A549 treated with Mapracorat at 1 μM for 4 hours (cell line): ENCODE measurements at places on chromosomes 16 and 17. TPM values are rescaled to one million over a fixed set of nuclear protein-coding genes. Genes with fewer than 3 reads are reported as not detected.

Gene KRTAP9-2
- total RNA-seq: not detected in 5 replicates

Gene CDRT15L2
- not detected in 5 replicates for total RNA-seq

Gene RBFOX1
- total RNA-seq: not detected in 5 replicates

Gene CSH1
- not detected in 5 replicates for total RNA-seq

Gene TBX21
- total RNA-seq: 0.13 to 0.27 TPM (median 0.15 TPM) in 5 replicates

Gene CCL23
- total RNA-seq: not detected in 5 replicates

Gene FBXW10
- total RNA-seq: 0.61 to 1.7 TPM (median 1.0 TPM) in 5 replicates

Gene RFWD3
- total RNA-seq: 32.6 to 42.5 TPM (median 35.6 TPM) in 5 replicates

Gene SLC16A13
- 7.4 to 9.1 TPM (median 8.8 TPM) in 5 replicates for total RNA-seq

Gene TP53TG3F
- 0.12 to 0.18 TPM (median 0.15 TPM) in 3 of 5 replicates, not detected in the others for total RNA-seq

Gene EFCAB5
- total RNA-seq: 0.15 to 0.34 TPM (median 0.18 TPM) in 4 of 5 replicates, not detected in the other

Gene IST1
- 159 to 183 TPM (median 169 TPM) in 5 replicates for total RNA-seq

Gene NPIPA3
- total RNA-seq: 1.0 to 1.8 TPM (median 1.6 TPM) in 5 replicates

Gene TBC1D26
- not detected in 5 replicates for total RNA-seq

Gene NT5M
- 7.4 to 12.1 TPM (median 10.9 TPM) in 5 replicates for total RNA-seq

Gene CYB5D1
- total RNA-seq: 19.3 to 20.9 TPM (median 19.8 TPM) in 5 replicates

Gene SYCE1L
- total RNA-seq: 3.6 to 12.7 TPM (median 7.9 TPM) in 5 replicates

Gene RHBDL3
- 2.9 to 5.6 TPM (median 4.5 TPM) in 5 replicates for total RNA-seq

Gene TELO2
- total RNA-seq: 21.9 to 44.1 TPM (median 39.5 TPM) in 5 replicates

Gene COX6A2
- not detected in 5 replicates for total RNA-seq

Gene TRPV2
- 0.19 to 0.90 TPM (median 0.41 TPM) in 5 replicates for total RNA-seq

Gene WNT3
- total RNA-seq: 3.6 to 5.1 TPM (median 4.4 TPM) in 5 replicates

Gene SLC13A2
- total RNA-seq: 0.12 to 0.19 TPM (median 0.17 TPM) in 4 of 5 replicates, not detected in the other

Gene PPM1E
- 0.02 to 0.08 TPM (median 0.05 TPM) in 5 replicates for total RNA-seq

Gene KRTAP4-3
- not detected in 5 replicates for total RNA-seq

Gene NPW
- total RNA-seq: 0.52 to 0.94 TPM (median 0.70 TPM) in 5 replicates

Gene TEKT1
- total RNA-seq: 0.04 to 0.23 TPM (median 0.07 TPM) in 4 of 5 replicates, not detected in the other

Gene CD68
- 26.4 to 36.3 TPM (median 34.8 TPM) in 5 replicates for total RNA-seq

Gene HOXB3
- total RNA-seq: 4.2 to 6.1 TPM (median 5.1 TPM) in 5 replicates

Gene SLX4
- total RNA-seq: 3.5 to 5.3 TPM (median 4.7 TPM) in 5 replicates

Gene ABCA3
- total RNA-seq: 14.5 to 21.9 TPM (median 20.1 TPM) in 5 replicates

Gene MT4
- total RNA-seq: not detected in 5 replicates

Gene C16orf46
- 0.45 to 0.95 TPM (median 0.66 TPM) in 5 replicates for total RNA-seq

Gene EPX
- total RNA-seq: not detected in 5 replicates

Gene EVPL
- 15.7 to 21.0 TPM (median 16.7 TPM) in 5 replicates for total RNA-seq

Gene EFCAB13
- total RNA-seq: 1.8 to 3.2 TPM (median 1.9 TPM) in 5 replicates

Gene SLC2A4
- total RNA-seq: 0.28 to 0.57 TPM (median 0.35 TPM) in 5 replicates

Gene KCNG4
- total RNA-seq: not detected in 5 replicates

Gene ITGAX
- 1.1 to 1.6 TPM (median 1.3 TPM) in 5 replicates for total RNA-seq
